ENCODE measurements at places on chromosomes 2 and 18.

DNA sequence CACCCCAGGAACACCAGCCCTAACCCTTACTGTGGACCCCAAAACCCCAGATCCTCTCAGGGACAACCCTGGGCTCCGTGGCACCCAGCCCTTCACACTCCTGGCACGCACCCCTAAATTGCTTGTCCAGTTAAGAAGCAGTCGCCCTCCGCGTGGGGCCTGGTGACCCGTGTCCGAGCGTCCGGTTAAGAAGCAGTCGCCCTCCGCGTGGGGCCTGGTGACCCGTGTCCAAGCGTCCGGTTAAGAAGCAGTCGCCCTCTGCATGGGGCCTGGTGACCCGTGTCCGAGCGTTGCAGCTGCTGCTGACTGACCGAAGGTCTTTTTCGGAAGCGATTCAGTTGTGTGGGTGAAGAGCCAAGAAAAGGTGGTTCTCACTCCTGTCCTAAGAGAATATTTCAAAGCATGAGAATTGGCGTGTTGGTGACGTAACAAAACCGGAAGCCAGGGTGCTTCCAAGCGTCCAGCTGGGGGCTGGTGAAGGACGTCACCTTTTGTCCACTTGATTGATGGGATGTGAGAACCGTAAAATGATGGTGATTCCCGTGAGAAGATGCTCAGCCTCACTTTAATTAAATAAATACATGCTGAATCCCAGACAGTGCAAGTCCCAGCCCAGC, 70.5 kb downstream of the KCNG2 start:
- no peak for DNase-seq

DNA sequence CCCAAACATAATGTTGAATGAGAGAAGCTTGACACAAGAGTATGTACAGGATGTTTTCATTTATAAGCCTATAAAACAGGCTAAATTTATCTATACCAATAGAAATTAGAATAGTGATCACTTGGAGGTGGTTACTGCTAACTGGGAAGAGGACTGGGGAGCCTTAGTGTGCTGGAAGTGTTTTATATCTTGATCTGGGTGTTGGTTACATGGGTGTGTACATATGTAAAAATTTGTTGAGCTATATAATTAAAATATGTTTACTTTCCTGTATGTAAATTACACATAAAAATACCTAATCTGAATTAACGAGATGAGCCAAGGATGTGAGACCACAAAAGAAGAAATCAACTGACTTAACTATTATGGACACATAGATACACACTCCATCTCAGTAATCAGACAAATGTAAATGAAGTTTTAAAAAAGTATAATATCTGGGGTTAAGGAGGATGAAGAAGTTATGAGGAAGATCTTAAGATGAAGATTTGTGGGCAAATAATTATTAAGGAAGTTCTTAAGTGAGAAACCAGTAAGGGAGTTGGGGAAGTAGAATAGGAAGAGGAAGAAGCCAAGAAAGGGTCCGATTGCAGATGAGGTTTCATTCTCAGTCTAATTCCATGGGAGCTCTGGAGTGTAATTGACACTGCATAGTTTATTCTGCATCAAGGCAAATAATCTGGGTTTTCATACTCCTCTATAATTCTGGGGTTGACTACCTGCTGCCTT, 32.3 kb upstream of the NABP1 start:
- DNase-seq = no peak

GRCh38 chr2:67883316-67884087, 179.3 kb downstream of the C1D start:
- no peak for DNase-seq

- no peak for DNase-seq
These were observed 334.4 kb upstream of the NRP2 start for GRCh38 chr2:205347899-205348298.

DNA sequence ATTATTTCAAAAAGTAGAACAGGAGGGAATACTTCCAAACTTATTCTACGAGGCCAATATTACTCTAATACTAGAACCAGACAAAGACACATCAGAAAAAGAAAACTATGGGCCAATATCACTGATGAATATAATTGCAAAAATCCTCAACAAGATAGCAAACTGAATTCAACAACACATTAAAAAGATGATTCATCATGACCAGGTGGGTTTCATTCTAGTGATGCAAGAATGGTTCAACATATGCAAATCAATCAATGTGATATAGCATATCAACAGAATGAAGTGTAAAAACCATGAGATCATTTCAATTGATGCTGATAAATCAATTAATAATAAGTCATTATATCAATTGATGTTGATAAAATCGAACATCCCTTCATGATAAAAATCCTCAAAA, 22.4 kb upstream of the EML6 start:
- DNase-seq = no peak

- DNase-seq = no peak
These were observed 6.6 kb downstream of the SIX2 start for GRCh38 chr2:45002686-45003085.

GRCh38 chr2:122341007-122341406, 585.6 kb downstream of the TSN start:
- DNase-seq = no peak

DNA sequence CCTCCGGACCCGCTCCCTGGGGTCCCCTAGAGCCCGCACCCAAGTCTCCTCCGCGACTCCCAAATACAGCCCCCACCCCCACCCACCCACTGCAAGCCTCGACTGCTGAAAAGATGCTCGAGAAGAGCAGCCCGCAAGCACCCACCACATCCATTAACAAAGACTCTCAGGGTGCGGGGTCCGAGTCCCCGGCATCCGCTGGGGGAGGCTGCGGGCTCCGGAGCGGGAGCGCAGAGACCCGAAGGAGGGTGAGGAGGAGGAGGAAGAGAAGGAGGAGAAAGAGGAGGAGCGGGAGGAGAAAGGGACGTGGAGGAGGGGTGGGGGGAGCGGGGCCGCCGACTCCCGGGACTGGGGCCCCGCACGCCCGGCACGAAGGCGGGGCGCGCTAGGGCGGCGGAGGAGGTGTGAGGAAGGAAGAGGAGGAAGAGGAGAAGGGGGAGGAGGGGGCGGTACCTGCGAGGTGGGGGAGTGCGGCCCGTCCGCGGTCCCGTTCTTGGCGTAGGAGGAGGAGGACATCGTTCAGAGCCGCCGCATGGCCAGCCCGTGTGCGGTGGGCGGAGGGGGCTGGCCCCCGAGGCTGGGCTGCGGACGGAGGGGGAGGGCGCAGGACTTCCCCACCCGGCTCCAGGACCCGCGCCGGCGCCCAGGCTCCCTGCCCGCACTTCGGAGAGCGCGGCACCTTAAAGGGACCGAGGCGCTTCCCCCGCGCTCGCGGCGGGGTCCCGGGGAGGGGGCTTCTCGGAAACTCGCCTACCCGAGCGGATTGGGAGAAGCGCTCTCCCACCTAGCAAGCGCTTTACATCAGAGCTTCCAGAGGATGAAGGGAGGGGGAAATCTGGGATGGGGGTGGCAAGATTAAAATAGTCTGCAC, at the start of gene CACNB4:
Gene CACNB4, minus strand, starts transcription at position 549 of the 871 bp plus-strand sequence.
- no peak for DNase-seq

All from stimulated activated CD8-positive, alpha-beta memory T cell treated with anti-CD3 and anti-CD28 coated beads, Interleukin-2, amount 100 ng/mL, for 1 hour (primary cell).